Mesendoderm (in vitro differentiated cells): ENCODE measurements at places on chromosomes 12 and 14.

GRCh38 chr12:82675246-82675645 lies 11.5 kb upstream of the TMTC2 start:
- no peaks in the 10 kb centered on the region for H3K4me1 ChIP-seq
- no peak overlapping the region for H3K27ac ChIP-seq
- H3K36me3 ChIP-seq: no peaks in the 10 kb centered on the region
- no peaks in the 10 kb centered on the region for H3K27me3 ChIP-seq
- no peak overlapping the region for H3K4me3 ChIP-seq
- DNase-seq: no peak

DNA sequence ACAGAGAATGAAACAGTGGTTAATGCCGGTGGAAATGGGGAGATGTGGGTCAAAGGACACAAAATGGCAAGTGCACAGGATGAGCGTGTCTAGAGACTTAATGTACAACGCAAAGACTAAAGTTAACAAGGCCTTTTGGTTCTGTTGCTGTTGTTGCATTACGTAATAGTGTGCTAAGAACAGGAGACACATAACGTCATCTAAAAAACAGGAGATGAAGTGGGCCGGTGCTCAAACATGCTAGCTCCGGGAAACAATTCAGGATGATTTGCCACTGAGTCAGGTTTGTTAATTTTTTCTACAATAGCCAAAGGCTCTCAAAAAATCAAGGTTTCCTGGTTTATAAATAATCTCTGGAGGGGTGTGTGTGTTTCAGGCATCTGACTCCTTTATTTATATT lies 55.5 kb downstream of the ETV6 start:
- no peak overlapping the region for H3K4me3 ChIP-seq
- H3K27me3 ChIP-seq: no peaks in the 10 kb centered on the region
- peaks cover 3% of the 10 kb centered on the region for H3K4me1 ChIP-seq
- no peak overlapping the region for H3K27ac ChIP-seq
- H3K36me3 ChIP-seq: no peaks in the 10 kb centered on the region
- DNase-seq: no peak

- H3K36me3 ChIP-seq: no peaks in the 10 kb centered on the region
- no peak overlapping the region for H3K27ac ChIP-seq
- no peaks in the 10 kb centered on the region for H3K4me1 ChIP-seq
- no peaks in the 10 kb centered on the region for H3K27me3 ChIP-seq
Measured at GRCh38 chr14:39442293-39442692, 10.1 kb upstream of the FBXO33 start.

DNA sequence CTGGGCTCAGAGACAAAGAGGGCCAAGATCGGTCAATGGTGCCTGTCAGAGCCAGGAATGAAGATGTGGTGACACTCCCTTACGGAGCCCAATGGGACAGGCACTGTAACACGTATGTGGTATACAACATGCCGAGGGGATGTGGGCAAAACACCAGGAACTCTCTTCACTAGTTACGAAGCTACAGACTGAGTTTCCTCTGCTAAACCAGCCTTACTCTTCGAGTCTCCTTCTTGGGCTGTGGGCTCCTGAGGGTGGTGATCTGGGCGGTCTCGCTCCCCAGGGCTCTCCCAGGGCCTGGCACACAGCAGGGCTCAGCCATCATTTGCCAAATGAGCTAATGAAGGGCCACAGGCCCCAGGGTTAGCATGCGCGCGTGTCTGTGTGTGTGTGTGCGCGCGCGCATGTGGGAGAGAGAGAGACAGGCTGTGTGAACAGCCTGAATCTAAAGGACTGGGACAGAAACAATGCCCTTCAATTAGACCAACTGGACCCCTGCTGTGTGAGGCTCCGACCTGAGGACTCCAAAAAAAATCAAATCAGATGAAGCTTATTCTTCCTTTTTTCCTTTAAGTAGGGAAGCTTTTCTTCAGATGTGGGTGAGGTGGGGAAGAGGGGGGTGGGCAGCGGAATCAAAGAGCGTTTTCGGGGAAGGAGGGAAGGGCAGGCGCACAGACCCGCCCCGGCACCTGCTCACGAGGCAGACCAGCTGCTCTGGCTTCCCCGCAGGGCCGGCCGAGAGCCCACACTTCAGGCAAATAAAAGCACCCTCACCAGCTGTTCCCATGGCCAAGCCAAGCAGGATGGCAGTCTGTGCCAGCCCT lies 42.5 kb downstream of the CCDC88C start:
- no peaks in the 10 kb centered on the region for H3K36me3 ChIP-seq
- DNase-seq: no peak
- H3K27ac ChIP-seq: peak overlapping the region; percentile 25

DNA sequence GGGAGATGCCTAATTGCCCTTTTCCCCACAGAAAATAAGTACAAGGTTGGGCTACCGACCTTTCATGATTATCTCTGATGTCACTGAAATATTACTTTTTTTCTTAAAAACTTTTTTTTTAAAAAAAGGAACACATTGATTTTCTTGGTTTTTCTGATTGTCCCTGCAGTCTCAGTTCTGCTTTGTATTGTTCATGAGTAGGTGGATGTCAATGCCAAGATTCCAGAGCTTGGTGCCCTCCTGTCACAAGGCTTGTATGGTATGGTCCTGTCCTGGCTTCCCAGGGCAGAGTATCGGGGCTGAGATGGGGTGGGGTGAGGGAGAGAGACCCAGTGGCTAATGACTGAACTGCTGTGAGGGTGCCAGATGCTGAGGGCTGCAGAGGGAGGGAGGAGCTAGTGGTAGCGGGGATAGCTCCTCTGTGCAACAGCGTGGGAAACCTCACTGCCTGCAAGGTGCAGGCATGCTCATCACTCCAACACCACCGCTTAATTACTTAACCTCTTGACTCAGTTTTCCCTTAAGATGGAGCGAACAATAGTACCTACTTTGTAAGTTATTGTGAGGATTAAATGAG lies 4.4 kb upstream of the CTDSP2 start:
- H3K4me1 ChIP-seq: peaks cover 7% of the 10 kb centered on the region
- H3K36me3 ChIP-seq: no peaks in the 10 kb centered on the region
- DNase-seq: no peak
- no peak overlapping the region for H3K4me3 ChIP-seq

DNA sequence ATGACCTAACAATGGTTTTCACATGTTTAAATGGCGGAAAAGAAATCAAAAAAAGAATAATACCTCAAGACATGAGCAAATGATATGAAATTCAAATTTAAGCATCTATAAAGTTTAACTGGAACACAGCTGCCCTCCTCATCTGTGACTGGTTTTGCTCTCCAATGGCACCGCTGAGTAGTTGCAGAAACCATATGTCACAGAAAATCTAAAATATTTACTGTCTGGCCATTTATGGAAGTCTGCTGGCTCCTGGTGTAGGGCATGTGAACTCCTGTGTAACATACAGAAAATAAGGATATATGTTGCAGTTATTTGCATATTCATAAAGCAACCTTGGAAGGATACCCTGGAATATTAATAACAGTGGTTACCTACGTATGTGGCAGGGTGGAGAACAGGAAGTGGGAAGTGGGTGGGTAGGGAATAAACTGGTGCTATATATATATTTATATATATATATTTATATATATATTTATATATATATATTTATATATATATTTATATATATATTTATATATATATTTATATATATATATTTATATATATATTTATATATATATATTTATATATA lies 48.4 kb downstream of the LTBP2 start:
- H3K4me3 ChIP-seq: no peak overlapping the region
- H3K27ac ChIP-seq: no peak overlapping the region
